ENCODE measurements at places on chromosomes 16 and 17.

DNA sequence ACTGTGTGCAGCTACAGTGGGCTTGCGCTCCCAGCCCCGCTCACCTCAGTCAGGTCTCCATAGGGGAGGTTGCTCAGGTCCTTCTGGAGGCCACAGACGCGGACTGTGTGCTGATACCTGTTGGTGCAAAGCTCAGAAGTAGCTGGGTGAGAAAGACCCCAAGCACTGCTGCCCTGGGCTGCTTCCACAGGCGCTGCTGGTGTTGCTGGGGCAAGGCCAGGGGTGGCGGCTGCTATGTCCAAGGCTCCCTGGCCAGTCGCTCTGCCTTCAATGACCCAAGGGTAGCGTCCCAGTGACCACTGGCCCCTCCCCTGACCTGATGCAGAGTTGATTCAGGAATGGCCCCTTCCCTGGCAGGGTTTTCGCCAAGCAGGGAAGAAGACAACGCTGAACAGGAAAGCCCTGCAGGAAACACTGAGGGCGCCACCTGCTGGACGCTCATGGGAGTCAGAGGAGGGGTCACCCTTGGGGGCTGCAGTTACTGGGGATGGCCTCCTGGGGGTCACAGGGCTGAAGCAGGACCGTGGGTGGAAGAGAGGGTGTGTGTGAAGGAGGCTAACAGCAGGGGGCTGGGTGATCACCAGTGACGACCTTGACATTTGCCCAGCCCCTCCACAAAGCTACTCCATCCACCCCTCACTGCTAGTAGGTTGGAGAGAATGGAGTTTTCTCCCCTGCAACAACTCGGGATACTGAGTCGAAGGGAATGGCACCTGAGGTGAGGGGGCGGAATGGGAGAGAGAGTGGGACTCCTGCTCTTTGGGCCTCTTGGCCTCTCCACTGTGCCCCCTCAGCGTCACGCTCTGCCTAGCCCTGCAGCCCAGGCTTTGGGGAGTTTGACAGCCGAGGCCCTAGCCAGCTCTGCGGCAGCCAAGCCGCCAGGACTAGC is 38.3 kb downstream of the ABCC12 start:
- DNase-seq = peak; percentile 52

DNA sequence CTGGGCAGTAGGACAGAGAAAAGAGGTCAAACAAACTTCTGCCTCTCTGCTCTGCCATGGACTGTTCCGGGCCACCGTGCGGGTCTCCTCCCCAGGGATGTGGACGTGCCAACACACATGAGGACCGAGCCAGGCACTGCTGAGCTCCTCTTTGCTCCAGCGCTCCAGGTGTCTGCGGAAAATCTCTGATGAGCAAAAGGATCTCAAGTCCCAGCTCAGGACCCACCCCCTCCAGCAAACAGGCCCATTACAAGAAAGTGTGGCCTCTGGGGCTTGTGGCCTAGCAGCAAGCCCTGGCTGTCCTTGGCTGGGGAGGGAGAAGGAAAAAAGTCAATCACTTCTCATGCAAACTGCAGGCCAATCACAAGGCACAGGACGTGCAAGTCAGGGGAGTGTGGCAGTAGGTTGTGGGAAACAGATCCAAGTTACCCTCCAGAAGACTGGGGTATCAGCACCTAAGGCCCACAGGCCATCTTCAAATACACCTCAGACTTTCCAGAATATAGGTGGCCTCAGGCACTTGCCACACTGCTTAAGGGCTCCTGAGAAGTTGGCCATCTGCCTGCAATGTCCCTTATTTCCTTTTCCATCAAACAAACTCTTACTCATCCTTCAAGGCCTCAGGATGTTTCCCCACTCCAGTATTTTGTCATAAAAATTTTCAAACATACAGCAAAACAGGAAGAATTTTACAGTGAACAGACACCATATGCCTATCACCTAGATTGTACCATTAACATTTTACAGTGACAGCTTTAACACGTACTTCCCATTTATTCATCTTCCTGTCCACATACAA is 36.0 kb upstream of the SREBF1 start:
- no peak for DNase-seq

- no peak for DNase-seq
These were observed 494.1 kb downstream of the TOX3 start for GRCh38 chr16:52052818-52053217.

- DNase-seq = no peak
These were observed 2.8 kb downstream of the ZNF646 start for GRCh38 chr16:31077024-31077423.

GRCh38 chr17:69669441-69670178 is 255.1 kb downstream of the MAP2K6 start:
- no peak for DNase-seq

- DNase-seq = no peak
These were observed 72.0 kb upstream of the CDH5 start for GRCh38 chr16:66294507-66294906.

- DNase-seq = no peak
These were observed 73.1 kb upstream of the CES5A start for GRCh38 chr16:55948230-55948629.

- no peak for DNase-seq
These were observed 217.8 kb downstream of the ZFHX3 start for GRCh38 chr16:72829846-72830775.

DNA sequence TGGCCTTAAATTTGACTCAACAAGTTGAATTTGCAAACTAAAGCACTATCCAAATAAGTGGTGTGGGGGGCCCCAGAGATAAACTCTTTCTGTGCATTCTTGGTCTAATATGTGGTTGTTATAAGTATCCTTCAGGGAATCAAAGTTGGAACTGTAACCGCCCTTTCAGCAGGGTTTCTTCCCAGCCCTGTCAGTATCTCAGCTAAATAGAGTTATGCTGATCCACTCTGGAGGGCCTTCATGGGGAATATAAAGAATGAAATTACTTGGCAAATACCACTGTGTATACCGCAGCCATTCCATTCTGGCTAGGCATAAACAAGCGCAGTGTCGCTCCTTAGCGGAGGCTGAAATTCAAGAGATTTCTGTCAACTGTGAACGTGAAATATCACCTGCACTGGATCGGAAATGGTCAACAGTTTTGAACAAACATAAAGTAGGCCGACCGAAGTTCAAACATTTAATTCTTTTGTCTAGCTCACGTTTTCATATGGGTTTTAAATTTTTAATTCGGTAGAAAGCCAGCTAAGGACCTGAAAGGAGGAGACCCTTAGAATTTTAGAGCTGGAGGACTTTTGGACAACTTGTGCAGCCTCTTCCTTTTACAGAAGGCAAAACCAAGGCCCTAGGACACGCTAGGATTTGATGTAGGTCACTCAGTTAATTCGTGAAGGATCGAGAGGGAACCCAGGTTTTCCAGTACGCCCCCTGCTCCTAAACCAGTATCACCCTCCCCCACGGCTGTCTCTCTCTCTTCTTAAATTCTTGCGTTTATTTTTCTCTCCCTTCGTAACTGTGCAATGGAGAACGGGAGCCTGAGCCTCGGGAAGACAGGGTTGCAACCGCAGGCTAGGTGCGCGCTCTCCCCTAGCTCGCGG is 74.7 kb downstream of the CHD9 start:
- no peak for DNase-seq

DNA sequence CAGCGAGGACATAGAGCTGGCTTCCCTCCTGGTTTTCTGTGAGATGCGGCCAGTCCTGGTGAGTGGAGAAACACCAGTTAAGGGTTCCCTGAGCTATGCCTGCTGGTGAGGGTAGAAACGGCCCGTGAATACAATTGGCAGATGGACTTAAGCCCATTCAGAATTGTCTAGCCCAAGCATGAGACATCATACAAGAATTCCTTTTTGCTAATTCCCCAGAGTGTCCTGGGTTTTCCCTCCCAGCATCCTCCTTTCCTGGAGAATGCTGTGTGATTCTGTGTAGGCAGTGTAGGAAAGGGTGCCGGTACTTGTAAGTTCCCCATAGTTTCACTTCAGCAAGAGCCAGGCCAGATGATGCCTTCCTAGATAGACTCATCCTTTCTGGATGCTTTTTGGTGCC is 65.1 kb downstream of the SDR42E1 start:
- DNase-seq = no peak

DNA sequence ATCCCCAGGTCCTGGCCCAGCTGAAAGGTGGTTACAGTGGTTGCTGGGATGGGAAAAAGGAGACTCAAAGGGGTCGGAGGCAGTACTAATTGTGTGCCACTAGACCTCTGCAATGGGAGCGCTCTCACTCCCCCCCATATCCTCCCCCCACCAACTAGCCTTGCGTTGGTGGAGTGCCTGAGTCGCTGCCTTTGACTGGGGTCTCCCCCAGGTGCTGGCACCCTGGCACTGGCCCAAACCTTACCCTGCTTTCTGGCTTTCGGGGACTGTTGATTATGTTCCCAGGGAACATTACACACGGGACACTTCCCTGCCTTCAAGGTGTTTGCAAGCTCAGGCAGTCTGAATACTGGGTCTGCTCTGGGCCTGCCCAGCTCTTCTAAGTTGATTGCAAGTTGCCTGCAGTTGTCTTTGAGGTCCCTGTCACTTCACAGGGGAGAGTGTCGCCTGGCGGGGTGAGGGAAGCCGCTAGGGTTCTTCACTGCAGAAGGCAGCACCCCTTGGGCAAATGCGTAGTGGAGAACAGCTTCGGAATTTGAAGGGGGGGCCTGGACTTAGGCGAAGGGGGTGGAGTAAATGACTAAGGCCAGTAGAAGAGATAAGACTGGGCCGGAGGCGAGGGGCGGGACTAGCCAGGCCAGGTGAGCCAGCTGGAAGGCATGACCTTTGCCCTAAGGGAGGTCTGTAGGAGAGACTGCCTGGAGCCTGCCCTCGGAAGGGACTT is 98.0 kb downstream of the RAB11FIP4 start:
- DNase-seq = peak; percentile 63

DNA sequence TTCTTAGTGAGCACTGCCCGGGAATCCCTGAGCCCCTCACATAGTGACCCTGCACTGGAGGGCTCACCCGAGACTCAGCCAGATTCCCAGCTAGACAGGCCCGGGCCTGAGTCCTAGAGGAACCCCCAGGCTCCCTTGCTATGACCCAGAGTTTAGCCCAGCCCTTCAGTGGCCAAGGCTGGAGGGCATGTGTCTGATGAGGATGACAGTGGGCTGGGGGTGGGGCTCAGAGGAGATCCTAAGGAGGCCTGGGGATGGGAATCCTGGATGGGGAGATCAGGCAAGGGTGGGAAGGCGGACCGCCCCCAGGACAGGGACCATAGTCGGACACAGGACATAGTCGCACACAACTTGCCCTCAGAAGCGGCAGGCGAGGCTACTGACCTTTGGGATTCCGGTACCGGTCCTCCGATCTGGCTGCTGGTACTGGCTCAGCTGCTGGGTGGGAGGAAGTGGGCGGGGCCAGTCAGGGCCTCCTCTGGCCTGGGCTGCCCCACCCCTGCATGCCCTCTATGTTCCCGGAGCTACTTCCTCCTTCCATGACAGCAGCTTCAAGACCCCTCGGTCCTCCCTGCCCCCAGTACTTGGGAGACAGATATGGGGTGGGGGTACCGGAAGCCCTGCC is 1.1 kb downstream of the CD79B start:
- peak; percentile 82 for DNase-seq

DNA sequence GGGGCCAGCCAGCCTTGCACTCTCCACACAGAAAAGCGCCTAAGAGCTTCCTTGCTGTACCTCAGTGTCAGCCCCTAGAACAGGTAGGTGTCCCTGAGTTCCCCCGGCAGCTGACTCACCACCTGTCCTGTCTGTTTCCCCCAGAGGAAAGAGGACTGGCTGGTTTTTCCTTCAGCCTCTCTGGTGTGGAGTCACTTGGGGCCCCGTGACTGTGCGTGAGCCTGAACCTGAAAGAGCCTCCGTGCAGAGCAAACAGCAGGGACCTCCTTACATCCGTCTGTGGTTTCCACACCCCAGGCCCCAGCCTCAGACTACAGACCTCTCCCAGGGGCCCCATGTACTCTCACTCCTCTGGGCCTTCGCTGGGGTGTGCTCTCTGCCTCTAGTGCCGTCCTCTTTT is 87.8 kb downstream of the GNAO1 start:
- peak; percentile 74 for DNase-seq

DNA sequence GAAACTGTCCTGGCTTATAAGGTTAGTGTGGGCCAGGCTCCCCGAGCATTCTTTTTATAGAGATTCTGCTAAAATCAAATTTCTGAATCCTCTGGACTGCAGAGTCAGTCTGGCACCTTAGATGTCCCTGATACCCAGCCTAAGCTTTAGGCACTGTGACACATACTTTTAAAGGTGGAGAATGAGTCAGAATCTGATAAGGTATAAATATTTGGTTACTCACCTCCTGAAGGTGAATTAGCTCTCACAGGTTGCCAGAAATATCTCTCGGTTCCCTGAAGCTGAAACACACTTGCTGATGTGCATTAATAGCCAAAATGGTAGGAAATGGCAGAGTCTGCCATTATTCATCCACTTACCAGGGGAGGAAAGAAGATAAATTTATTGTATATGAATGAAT is 446.9 kb downstream of the UTP18 start:
- DNase-seq = no peak

DNA sequence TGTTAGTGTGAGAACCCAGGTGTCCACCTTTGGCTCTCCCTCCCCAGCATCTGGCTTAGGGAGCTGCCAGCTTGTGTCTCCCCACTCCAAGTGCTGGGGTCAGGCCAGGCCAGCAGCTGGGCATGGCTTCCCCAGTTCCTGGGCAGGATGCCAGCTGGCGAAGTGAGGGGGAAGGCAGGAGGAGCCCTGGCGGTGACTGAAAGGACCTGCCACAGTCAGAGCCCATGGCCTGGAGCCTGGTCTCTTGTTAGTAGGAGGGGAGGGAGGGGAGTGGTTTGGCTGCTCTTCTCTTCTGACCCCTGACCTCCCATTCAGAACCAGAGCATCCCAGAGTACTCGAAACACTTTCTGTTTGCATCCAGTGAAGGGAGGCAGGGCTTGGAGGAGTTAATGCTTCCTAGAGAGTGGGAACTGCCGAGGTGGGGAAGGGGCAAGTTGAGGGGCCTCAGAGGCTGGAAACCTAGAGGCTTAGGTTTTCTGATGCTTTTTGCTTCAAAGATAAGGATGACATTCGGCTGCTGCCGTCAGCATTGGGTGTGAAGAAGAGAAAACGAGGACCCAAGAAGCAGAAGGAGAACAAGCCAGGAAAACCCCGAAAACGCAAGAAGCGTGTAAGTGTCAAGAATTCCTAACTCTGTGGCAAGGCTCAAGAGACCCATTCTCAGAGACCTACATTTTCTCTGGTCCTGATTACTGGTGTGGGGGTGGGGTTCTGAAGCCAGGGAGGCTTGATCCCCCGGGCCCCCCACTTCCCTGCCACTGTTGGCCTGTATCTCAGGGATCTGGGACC is 772 bp downstream of the CHD3 start:
- peak; percentile 54 for DNase-seq

DNA sequence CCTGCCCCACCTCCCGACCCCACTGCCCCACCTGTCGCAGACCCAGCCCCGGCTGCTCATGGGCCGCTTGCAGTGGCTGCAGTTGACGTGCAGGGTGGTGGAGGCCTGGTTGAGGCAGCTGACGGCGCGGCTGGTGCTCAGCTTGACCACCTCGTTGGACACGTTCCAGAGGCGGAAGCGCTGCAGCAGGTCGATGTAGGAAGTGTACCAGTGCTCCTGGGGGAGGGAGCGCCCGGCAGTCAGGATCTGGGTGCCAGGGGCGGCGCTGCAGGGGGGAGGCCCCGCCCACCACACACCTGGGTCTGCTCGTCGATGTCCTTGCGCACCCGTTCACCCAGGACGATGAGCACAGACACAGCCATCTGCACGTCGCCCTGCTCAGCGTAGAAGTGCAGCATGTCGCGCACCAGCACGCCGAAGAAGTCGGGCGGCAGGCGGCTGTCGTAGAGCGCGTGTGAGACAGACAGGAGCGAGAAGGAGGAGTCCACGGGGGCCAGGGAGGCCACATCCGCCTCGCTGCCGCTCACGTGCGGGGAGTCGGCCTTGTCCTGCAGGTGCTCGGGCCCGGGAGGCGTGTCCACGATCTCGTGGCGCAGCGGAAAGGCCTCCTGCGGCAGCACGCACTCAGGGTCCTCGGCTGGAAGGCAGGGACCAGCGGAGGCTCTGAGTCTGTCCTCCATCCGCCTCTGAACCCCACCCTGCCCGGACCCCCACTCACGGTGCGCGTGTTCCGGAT is 995 bp upstream of the JMJD8 start:
- DNase-seq = no peak

Data from CD4-positive, alpha-beta T cell treated with Interleukin-17A for 4 hours (primary cell).